ENCODE measurements at places on chromosomes 11 and 22. TPM values are rescaled to one million over a fixed set of nuclear protein-coding genes. Genes with fewer than 3 reads are reported as not detected.

DNA sequence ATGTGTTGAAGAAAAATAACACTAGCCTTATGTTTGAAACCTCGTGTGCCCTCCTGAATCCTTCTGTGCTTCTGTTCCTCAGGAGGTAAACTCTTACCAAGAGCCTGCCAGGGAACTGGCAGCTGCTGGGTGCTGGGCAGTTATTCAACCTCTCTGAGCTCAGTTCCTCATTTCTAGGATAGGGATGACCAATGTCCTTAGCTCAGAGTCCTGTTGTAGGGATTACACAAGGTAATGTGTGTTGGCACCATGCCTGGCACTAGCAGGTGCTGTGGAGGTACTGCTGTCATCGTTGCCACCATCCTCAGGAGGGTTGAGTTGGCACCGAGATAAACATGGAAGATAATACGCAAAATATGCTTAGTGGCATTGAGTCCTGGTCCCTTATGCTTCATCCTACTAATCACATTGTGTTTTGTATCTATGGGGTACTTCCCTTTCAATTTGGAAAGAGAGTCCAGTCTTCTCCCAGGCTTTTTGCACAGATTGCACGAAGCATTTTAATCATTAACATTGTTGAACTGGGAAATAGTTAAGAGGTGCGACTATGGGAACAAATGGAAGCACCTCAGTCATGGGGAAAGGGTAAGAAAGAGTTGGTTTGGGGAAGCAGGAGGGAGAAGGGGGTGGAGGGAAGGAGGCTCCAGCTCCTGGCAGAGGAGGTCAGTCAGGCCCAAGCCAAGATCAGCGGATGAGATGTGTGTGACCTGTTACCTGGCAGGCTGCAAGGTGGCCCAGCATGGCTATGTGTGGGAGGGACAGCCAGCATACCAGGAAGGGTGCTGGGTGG, 56.7 kb downstream of the CABIN1 start:
- DNase-seq: no peak
- no peak overlapping the region for H3K27ac ChIP-seq
- H3K36me3 ChIP-seq: peaks cover 42% of the 10 kb centered on the region
- no peak overlapping the region for H3K4me3 ChIP-seq
- peaks cover 20% of the 10 kb centered on the region for H3K4me1 ChIP-seq

- H3K4me1 ChIP-seq: no peaks in the 10 kb centered on the region
- no peaks in the 10 kb centered on the region for H3K36me3 ChIP-seq
- H3K4me3 ChIP-seq: no peak overlapping the region
- no peak overlapping the region for H3K27ac ChIP-seq
Measured at GRCh38 chr11:46977038-46977813, 40.7 kb downstream of the CSTPP1 start.

GRCh38 chr22:43377896-43378704, 33.7 kb upstream of the MPPED1 start:
- no peak for DNase-seq
- H3K27me3 ChIP-seq: peaks cover 55% of the 10 kb centered on the region
- H3K4me3 ChIP-seq: no peak overlapping the region

- H3K27ac ChIP-seq: peak overlapping the region; percentile 97
- no peaks in the 10 kb centered on the region for H3K27me3 ChIP-seq
- peak overlapping the region; percentile 87 for H3K4me3 ChIP-seq
- H3K4me1 ChIP-seq: peaks cover 96% of the 10 kb centered on the region
- no peak for DNase-seq
- no peaks in the 10 kb centered on the region for H3K36me3 ChIP-seq
Measured at GRCh38 chr22:50529416-50529896, 356 bp downstream of the TYMP start.

DNA sequence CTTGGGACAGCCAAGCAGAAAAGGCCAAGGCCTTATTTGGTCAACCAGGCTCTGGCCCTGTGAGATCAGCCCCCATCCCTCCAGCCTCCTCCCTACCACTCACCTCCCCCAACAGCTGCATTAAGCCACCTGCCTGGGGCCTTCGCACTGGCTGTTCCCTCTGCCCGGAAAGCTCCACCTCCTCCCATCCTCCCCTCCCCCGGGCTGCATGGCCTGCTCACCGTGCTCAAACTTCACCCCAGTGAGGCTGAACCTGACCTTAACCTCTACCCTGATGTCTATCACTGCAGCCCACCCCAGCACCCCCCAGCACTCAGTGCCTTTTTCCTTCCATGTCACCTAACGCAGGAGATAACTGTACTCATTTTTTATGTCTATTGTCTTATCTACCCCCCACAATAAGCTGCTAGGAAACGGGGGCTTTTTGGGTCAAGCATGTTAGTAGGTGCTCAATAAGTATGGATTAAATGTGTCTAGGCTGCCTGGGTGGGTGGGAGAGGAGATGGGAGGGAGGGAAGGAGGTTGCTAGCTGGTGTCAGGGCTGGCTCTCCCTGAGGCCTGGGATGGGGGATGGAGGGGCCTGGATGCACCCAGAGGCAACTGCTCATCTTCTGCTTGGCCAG, 912 bp downstream of the PTPRCAP start:
- H3K4me1 ChIP-seq: peaks cover 87% of the 10 kb centered on the region
- peaks cover 61% of the 10 kb centered on the region for H3K36me3 ChIP-seq
- H3K27ac ChIP-seq: peak overlapping the region; percentile 84
- H3K27me3 ChIP-seq: no peaks in the 10 kb centered on the region
- peak overlapping the region; percentile 58 for H3K4me3 ChIP-seq
- no peak for DNase-seq

- no peaks in the 10 kb centered on the region for H3K27me3 ChIP-seq
- no peaks in the 10 kb centered on the region for H3K36me3 ChIP-seq
- H3K4me3 ChIP-seq: no peak overlapping the region
- H3K4me1 ChIP-seq: peaks cover 3% of the 10 kb centered on the region
Measured at GRCh38 chr22:24016156-24016555, 5.1 kb downstream of the CABIN1 start.

DNA sequence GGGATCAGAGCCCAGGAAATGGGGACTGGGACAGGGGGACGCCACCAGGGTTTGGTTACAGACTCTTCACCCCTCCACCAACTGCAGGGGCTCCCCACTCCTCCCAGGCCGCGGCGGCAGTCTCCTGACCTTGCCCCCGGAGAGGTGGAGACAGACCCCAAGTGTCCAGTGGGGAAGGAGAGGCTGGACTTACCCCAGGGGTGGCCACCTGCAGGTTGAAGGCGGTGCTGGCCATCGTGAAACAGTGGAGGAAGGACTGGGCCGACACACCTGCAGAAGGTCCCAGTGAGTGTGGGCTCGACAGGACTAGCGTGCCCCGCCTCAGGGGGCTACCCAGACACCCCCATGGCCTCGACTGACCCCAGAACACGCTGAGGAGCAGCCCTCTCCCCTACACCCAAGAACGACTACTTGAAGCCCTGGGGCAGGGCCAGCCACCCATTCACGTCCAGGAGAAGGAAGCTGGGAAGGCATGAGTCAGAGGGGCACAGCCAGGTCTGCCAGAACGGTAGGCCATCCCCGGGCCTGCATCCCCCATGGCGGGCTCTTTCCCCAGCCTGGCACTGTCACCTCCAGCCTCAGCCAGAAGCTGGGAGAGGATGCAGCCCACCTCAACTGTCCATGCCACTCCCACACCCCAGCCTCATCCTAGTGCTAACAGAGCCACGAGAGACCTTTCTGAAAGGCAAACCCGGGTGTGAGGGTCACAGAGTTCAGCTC, 2.3 kb downstream of the GATD1 start:
- no peaks in the 10 kb centered on the region for H3K27me3 ChIP-seq
- H3K27ac ChIP-seq: peak overlapping the region; percentile 94
- peaks cover 33% of the 10 kb centered on the region for H3K4me1 ChIP-seq
- H3K36me3 ChIP-seq: peaks cover 23% of the 10 kb centered on the region
- no peak overlapping the region for H3K4me3 ChIP-seq
- no peak for DNase-seq

Gene FJX1
- total RNA-seq: 10.6 TPM
